Renal cortical epithelial cell (primary cell): ENCODE measurements at places on chromosomes 4 and X.

DNA sequence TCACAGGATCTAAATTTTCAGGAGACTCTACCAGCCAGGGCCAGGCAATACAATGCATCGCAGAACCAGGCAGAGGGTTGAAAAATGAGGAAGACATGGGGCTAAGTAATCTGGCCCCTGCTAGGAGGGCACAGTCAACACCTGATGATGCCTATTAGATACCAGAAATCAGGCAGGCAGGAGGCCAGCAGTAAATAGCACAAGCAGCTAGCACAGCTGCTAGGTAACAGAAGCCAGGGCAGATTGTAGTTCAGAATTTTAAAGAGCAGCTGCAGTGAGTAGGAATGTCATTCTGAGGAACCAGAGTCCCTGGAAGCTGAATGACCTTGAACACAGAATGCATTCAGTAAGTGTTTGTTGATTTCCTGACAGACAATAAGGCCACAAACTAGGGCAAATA lies 38.8 kb upstream of the TRPC5OS start:
- DNase-seq = no peak

DNA sequence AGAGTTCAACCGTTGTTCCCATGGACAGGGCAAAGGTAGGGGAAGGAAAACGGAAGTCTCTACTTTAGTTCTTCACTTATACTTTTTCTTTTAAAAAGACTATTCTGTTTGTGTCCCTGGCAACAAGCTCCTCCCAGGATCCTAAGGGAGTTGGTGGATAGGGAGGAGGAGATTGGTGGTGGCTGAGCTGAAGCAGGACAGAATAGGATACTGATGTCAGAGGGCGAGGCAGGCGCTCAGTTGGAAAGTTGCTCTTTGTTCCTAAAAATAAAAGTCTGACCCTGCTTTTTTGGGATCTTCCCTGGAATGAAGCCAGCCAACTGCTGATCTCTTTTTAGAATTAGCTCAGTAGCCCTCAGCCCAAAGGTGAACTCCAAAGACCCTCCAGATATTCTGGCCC lies 104.7 kb downstream of the MGST2 start:
- DNase-seq = no peak

- DNase-seq = peak; percentile 67
Observed at GRCh38 chrX:109739625-109740432, 6.8 kb upstream of the ACSL4 start.

DNA sequence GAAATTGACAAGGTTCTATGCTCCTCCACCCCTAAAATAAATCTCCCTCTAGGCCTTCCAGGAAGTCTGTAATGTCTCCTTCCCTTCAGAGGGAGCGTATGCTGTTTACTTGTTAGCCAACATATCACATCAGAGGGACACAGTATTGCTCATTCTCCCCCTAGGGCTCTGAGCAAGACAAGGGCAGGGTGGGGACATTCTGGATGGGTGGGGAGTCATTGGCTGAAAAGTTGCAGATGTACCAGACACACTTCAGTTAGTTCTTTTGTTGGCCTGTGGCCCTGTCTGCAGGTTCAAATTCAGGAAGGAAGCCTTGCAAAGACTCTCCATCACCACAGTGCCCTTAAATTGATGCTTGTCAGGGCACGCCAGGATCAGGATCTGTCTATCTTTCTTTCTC lies 106.3 kb upstream of the TEX13D start:
- DNase-seq = no peak

- DNase-seq = no peak
Observed at GRCh38 chrX:12958059-12958458, 16.9 kb upstream of the TMSB4X start.

GRCh38 chr4:11548597-11549082 lies 119.9 kb upstream of the HS3ST1 start:
- peak; percentile 97 for DNase-seq
